Esophagus (tissue), 2 donors: ENCODE measurements at places on chromosomes 2 and 18. TPM values are rescaled to one million over a fixed set of nuclear protein-coding genes. Genes with fewer than 3 reads are reported as not detected.

Gene GPAT2
- 0.98 TPM for polyA plus RNA-seq

Gene STPG4
- polyA plus RNA-seq: not detected

Gene MEP1B
- not detected for polyA plus RNA-seq

Gene HTR2B
- polyA plus RNA-seq: 0.49 TPM
